Stimulated activated CD8-positive, alpha-beta memory T cell treated with anti-CD3 and anti-CD28 coated beads, Interleukin-12 subunit alpha, Interleukin-12 subunit beta, amount 100 ng/mL, for 1 hour (primary cell): ENCODE measurements at places on chromosomes 2 and 18.
A peak's percentile ranks its signal among the peaks of the same experiment; 100 is the strongest.

GRCh38 chr2:100956081-100956480 lies 46.0 kb upstream of the RPL31 start:
- no peak for DNase-seq

- no peak for DNase-seq
Measured at GRCh38 chr2:62641410-62641843, 64.1 kb upstream of the EHBP1 start.

DNA sequence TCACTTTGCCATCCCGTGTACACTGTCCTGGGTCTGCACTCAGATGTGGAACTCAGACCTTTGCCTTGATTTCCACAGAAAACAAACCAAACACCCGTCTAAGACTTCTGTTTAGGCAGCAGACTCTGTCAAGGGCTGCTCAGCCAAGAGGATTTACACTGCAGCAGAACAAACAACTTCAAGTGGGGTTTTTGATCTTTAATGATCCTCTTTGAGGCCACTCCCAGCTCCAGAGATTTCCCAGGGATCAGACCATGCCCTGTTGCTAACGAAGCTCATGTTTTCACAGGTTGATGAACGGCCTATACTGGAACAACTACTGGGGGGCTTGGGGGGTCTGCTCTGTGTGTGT lies 52.5 kb upstream of the LGALSL start:
- no peak for DNase-seq

- DNase-seq, result no peak
Measured at GRCh38 chr18:78739115-78739514, 240.5 kb upstream of the SALL3 start.

DNA sequence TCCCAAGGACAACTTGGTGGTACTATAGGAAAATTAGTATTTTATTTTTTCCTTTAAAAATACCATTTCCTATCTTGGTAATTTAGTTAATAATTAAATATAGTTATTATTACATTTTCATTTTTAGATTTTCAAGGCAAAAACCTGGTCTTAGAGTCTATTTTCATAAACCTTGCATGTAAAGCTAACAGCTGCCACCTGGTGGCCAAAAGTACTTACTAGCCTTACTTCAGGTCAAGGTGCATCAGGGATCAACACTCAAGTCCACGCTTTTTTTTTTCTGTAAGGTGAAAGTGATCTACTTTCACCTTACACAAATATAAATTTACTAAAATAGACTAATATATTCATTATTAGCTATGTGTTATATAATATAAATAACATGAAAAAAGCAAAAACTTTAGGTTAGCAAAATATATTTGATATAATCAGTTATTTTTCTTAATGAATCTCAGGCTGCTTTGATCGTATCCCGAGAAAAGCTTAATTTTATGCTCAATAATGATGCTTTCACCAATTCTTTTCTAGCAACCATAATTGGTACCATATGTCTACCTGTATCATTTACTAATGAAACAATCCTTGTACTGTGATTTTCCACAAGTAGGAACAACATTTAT lies 62.5 kb downstream of the RELCH start:
- DNase-seq, result peak; percentile 63

DNA sequence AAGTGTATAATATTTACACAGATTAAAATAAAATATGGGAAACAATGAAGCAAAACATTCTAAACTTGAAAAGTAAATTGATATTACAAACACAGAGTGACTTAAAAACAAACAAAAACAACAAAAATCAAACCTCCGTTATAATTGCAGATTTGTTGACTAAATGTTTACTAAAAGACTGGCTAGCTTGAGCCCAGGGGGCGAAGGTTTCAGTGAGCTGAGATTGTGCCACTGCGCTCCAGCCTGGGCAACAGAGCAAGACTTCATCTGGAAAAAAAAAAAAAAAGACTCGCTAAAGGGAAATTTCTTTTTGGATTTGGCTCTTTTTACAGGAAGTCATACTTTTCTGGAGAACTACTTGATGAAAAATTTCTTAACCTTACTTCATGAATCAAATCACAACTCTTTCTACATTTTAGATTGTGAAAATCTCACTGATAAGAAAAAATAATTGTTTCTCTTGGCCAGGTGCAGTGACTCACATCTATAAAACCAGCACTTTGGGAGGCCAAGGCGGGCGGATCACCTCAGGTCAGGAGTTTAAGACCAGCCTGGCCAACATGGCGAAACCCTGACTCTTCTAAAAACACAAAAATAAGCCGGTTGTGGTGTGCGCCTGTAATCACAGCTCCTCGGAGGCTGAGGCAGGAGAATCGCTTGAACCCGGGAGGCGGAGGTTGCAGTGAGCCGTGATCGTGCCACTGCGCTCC lies 9.7 kb downstream of the TFPI start:
- no peak for DNase-seq

- no peak for DNase-seq
Measured at GRCh38 chr2:2573658-2574293, 242.7 kb upstream of the MYT1L start.

DNA sequence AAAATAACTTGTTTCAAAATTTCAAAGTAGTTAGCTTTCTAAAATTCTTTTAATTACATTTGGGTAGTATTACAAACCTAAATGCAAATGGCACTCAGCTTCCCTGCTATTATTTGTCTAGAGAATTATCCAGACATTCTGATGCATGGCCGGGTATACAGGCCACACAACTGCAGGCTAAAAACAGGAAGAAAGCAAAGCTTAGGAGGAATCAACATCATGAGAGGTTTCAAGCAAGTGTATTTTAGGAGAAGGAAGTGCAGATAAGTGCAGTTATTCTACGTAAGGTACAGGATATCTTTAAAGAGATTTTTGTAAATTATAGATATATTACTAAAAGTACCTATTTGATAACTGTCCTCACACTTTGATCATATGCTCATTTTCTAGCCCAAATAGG lies 46.8 kb upstream of the RNU4ATAC start:
- no peak for DNase-seq

- no peak for DNase-seq
Measured at GRCh38 chr2:6957031-6957714, 40.0 kb downstream of the RNF144A start.

- no peak for DNase-seq
Measured at GRCh38 chr18:35467624-35468016, 30.1 kb downstream of the INO80C start.
